ENCODE measurements at places on chromosomes 7 and 10. TPM values are rescaled to one million over a fixed set of nuclear protein-coding genes. Genes with fewer than 3 reads are reported as not detected.

Gene TMEM26
- 11.8 TPM for total RNA-seq

Gene GAD2
- total RNA-seq, result not detected

Gene TMEM72
- total RNA-seq, result not detected

Gene HOXA9
- total RNA-seq, result 29.9 TPM

Gene SEMA3A
- 178 TPM for total RNA-seq

Gene CRYGN
- total RNA-seq, result 0.78 TPM

Gene PTN
- 8.8 TPM for total RNA-seq

Gene ADAM22
- 1.0 TPM for total RNA-seq

Gene MYH16
- total RNA-seq, result not detected

Gene CNNM1
- 0.11 TPM for total RNA-seq

Gene TMEM213
- not detected for total RNA-seq

Gene ADCY1
- 0.43 TPM for total RNA-seq

Gene CFAP46
- total RNA-seq, result 1.4 TPM

Gene SFTPA1
- total RNA-seq, result not detected

Gene FXYD4
- total RNA-seq, result not detected

Gene ADIRF
- total RNA-seq, result 50.6 TPM

Gene SKIDA1
- 2.4 TPM for total RNA-seq

Gene CYP26C1
- 0.26 TPM for total RNA-seq

Gene HOXA4
- 1.7 TPM for total RNA-seq

Gene NEBL
- 59.6 TPM for total RNA-seq

Gene IDI2
- not detected for total RNA-seq

Gene AKR1C3
- 148 TPM for total RNA-seq

Gene INMT
- 0.65 TPM for total RNA-seq
